ENCODE measurements at places on chromosomes 5 and 9.

- no peak for DNase-seq
Measured at GRCh38 chr5:36360307-36360706, 58.6 kb upstream of the RANBP3L start.

DNA sequence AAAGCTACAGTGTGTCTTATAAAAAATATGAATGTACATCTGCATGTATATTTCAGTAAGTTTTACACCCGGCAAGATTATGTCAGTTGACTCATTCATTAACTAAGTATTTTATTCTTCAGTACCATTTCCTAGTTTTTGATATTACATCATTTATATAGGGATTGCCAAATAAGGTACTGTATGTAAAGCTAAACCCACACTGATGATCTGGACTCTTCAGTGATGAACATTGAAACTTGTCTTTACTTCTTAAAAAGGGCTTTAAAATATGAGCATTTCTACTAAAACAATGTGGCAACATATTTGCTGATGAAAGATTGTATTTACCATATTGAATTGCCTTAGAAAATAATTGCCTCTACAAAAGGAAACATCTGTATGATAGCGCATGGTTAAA lies 151.8 kb upstream of the TLX3 start:
- DNase-seq = no peak

DNA sequence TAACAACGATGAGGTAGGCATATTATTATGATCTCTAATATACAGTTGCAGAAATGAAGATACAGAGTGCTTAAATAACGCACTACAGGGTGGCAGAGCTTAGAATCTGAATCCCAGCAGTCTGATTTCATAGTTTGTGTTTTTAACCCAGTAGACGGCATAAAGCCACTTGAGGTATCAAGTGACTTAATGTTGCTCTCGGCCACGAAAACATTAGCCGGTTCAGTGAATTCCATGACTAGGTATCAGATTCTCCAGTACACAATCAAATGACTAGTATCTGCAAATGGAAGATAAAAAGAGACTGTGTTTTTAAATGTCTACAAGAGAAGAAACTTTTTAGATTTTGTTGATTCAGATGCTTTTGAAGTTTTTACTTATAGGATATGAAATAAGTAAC lies 24.8 kb downstream of the SMC2 start:
- DNase-seq = no peak

GRCh38 chr9:120742951-120743416 lies 28.7 kb upstream of the MEGF9 start:
- DNase-seq = no peak

DNA sequence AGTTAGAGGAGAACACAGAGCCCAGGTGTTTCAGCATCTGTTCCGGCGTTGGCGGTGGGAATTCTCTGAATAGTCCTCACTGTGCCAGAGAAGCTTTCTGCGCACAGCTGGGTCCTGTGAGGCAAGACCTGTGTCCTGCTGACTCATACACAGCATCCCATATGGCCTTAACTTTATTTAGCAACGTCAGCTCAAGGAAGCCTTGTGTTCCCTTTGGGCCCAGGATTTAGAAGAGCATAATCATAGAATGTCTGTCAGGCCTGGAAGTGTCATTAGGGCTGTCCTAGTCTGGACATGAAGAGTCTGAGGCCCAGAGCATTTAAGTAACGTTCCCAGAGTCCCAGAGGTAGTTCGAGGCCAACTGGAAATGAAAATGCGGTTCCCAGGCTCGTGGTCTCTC lies 188.6 kb upstream of the DMRT1 start:
- DNase-seq = no peak

DNA sequence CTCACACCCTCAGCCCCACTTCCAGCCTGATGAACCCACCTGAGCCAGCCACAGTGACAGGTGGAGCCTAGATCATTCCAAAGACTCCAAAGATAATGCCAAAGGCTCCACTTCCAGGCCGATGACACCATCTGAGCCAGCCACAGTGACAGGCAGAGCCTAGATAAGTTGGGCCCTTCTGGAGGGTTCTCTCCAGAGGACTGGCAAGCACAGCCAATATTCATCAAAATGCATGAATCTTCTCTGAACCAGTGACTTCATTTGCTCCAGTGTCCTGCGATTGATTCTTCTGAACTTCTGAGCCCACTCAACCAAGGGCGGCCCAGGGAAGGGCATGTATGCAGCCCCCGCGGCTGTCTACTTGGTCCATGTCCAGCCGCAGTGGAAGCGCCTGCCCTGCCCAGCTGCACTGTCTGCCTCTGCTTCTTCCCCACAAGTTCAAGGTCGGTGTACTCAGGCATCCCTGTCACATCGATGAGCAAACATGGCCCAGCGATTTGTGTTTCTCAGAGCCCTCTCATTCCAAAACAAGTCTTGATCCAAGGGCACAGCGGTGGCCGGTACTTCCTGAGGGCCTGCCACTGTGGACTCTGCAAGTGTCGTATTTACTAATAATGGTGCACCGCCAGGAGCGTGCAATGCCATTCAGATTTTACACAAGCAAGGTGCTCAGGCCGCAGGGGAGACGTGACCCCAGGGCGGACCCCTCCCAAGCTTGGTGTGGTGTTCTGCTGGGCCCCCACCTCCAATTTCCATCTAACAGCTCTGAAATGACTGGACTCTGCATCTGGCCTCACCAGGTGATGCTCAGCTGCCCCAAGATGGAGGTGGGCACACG lies 107.0 kb downstream of the VAV2 start:
- no peak for DNase-seq

- DNase-seq = no peak
Measured at GRCh38 chr5:39191216-39191615, 28.1 kb downstream of the FYB1 start.

GRCh38 chr5:159764283-159765134 lies 151.8 kb upstream of the ADRA1B start:
- DNase-seq = peak; percentile 86

DNA sequence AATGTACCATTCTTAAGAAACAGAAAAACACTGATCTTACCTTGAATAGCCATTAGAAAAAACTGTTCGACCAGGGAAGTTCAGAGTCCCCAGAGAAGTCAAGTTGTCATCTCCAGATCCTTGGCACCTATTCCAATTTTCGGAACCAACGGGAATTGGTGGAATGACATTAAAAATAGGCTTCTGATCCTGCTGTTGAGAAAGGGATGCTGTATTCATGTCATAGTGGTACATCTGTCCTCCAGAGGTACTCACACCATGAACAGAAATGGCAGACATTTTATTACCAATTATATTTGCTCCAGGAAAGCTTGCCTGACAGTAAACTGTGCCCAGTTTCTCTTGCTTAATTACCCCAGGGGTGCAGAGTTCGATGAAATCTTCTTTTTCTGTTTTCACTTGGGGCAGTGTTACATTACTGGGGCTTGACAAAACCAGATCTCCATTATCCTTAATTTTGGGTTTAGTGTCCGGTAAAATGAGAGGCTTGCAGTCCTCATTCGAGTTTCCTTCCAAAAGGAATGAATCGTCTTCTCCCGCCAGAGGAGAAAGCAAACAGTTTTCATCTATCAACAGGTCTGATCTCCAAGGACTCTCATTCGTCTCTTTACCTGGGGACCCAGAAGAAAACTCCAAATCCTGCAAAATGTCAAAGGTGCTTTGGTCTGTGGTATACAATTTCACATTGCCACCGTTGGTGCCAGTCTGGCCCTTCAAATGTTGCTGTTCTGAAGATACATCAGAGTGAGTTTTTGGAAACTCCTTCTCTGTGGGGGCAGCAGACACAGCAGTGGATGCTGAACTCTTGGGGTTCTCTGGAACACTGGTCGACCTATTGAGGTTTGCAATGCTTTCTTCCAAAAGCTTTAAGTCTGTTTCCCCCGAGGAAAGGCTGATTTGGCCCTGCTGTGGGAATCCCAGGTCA lies 3.6 kb downstream of the NR3C1 start:
- no peak for DNase-seq

DNA sequence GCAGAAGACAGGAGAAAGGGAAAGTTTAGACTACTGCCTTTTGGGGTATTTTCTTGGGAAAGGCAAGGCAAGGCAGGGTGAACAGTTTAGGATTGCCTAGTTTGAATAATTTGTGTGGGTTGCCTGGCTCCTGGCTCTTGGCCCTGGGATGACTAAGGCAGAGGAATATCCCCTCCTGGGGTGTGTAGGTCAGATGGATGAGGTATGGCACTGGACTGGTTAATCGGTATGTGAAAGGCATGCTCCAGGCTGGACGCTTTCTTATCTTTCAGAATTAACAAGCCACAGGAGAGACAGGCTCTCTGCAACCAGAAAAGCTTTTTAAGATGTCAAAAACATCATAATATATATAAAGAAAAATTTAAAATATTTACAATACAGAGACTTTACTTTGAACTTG lies 58.6 kb downstream of the STARD4 start:
- DNase-seq = no peak

Measured in AG04450 (cell line).